ENCODE measurements at places on chromosomes 6 and 20. TPM values are rescaled to one million over a fixed set of nuclear protein-coding genes. Genes with fewer than 3 reads are reported as not detected.

- no peak for ATAC-seq
Measured at GRCh38 chr20:3223994-3224680, 14.8 kb downstream of the ITPA start.

The ARMC2 gene
- total RNA-seq: 5.7 TPM

DNA sequence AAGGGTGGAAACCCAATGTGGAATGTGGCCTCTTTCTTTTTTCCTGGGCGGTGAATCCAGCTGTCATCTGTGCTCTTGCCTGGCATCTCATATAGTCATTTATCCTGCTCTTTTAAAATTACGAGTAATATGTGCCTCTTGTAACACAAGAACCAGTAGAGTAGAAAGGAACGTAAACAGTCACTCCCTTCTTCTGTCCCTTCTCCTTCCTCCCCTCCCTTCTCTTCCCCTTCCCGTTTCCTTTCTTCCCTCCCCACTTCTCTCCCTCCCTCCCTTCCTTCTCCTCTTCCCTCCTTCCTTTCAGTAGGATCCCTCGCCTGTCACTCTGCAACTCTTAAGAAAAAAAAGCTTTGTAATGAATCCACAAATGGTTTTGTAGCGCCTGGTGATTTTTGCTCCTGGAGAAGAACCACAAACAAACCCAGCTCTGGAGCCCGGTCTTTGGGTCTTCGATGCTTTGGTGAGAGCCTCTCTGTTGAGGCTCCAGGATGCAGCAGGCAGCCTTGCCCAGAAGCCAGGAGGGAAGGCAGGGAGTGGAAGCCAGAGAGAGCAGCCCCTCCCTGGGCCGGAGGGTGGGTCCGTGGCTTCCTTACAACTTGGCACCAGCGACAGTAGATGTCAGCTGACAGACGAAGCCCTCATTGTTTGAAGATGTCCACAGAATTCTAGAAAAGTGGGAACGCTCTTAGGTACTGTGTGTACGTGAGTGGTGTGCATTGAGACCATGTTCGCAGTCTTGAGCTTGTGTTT, 15.0 kb downstream of the DUSP22 start:
- ATAC-seq: no peak

DNA sequence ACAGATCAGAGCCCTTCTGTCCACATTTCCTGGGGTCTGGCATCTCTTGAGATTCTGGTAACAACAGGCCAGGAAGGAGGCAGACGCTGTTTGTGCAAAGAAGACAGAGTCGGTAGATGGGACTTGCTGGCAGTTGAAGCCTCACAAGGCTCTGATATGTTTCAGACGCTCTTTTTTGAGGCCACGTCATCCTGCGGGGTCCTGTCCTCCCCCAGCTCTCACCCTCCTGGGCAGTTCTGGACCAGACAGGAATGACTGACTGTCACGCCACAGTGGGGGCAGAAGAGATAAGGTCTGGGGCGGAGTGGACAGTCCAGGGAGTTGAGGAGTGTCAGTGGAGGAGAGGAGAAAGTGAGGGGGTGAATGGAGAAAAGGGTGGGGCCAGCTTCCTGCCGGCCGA, 87.1 kb upstream of the SULF2 start:
- no peak for ATAC-seq

The VWA7 gene
- total RNA-seq: 2.9 TPM

DNA sequence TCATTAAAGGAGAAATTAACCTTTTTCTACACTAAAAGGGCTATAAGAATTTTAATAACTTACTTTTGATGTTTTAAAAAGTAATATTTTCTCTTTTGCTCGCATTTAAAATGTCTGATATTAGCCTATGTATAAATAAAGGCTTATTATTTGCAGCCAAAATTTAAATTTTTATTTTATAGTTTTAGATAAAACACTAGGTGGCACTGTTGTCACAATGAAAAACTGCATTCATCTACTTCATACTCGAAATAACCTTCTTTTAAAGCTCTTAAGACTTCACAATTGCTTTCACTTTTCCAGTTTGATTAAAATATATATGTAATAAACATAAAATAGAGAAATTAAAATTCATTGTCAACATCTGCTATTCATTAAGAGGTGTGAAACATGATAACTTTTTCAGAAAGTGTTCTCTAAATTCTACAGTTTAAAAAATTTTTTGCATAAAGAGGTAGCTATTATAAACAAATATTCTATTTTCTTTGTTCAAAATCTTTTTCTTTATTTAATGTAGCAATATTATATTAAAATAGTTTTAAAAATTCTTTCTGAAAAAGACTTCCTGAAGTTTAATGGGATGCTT, 78.8 kb upstream of the DEFB112 start:
- ATAC-seq: no peak

- ATAC-seq: peak; percentile 100
Measured at GRCh38 chr6:25660512-25660911, 8.5 kb downstream of the SCGN start.

DNA sequence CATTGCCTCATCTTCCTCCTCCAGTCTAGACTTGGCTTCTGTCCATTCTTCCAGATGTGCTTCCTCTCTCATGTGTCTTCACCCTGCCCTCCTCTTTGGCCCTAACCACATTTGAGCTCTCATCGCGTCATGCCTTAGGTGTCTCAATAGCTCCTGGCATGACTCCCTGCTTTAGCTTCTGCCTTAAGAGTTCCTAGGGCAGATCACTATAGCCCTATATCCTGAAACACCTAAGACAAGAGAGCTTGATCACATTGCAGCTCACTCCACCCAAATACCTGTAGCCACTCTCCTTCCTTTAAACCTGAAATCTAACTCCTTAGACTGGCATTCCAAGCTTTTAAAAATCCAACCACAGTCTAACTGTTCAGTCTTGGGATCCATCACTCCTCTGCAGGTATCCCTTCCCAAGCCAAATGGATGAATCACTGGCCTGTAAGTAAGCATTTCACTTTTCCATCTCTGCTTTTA, 69.0 kb upstream of the STXBP5 start:
- no peak for ATAC-seq

The MTHFD1L gene
- 58.0 TPM for total RNA-seq

The OPRM1 gene
- not detected for total RNA-seq

- ATAC-seq: no peak
Measured at GRCh38 chr20:62872184-62872847, 10.7 kb upstream of the TCFL5 start.

DNA sequence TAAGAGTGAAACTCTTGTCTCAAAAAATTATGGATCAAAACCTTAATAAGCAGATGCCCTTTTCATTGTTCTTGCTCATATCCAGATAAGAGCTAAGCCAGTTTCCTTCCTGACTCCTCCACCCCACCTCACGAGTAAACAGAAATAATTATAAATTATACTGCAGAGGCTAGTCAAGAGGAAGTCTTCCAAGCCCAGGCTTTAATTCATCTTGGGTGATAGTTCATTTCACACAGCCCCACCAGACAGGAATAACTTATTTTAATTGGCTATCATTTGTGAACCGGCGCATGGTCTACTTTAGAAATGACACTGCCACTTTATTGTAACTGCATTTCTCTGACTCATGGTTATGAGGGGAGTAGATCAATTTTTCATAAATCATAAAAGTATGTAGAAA, 102.0 kb downstream of the BTBD3 start:
- no peak for ATAC-seq

GRCh38 chr6:15793288-15793687, 130.5 kb upstream of the DTNBP1 start:
- no peak for ATAC-seq

GRCh38 chr6:81228912-81229555, 523.4 kb downstream of the TENT5A start:
- no peak for ATAC-seq

GRCh38 chr6:148128014-148128730, 214.5 kb upstream of the SASH1 start:
- no peak for ATAC-seq

The SEMG1 gene
- not detected for total RNA-seq

The BANF2 gene
- total RNA-seq: not detected

- ATAC-seq: no peak
Measured at GRCh38 chr6:165704045-165704748, 41.2 kb upstream of the PDE10A start.

DNA sequence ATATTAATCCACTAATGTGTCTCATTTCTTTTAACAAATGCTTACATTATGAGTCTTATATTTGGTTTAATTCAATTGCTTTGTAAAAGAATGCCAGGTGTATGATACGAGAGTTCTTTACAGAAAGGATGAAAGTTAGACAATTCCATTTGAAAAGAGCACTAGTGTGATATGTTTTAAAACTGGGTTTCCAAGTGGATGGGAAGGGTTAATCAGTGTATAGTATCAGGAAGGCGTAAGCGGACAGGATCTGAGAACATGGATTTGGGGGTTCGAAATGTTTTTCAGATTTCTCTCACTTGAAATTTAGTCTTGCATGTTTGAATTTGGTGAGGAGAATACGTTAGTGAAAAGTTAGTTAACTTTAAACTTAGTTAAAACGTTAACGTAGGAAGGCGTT, 2.6 kb downstream of the FOXO3 start:
- ATAC-seq: no peak

- ATAC-seq: no peak
Measured at GRCh38 chr6:111846066-111846465, 27.2 kb downstream of the FYN start.

DNA sequence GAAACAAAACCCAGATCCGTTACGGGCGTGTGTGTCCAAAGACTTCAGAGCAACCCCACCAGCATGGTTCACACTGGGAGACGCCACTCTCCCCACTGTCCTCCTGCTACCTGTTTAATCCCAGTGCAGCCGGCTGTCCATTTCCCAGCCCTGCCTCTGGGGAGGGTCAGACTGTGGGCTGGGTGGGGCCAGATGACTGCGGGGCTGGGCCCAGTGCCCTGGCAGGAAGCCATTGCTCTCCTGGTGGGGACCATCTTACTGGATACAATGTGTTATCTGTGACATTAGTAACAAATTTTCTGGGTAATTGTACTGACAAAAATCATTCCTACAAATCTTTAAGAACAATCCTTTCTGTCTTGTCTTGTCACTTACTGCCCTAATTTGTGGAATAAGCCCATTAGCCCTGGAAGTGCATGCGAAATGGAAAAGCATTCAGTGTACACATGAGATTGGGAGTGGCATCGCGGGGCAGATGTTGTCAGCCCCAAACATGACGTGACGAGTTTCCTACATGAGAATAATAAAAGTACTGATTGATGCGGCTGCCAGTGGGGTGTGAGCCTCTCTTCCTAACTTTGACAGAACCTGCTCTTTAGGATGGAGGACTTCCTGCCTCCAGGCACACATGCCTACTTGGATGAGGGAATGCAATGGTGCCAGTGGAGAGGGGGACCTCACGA, 37.9 kb upstream of the PCMTD2 start:
- ATAC-seq: no peak

DNA sequence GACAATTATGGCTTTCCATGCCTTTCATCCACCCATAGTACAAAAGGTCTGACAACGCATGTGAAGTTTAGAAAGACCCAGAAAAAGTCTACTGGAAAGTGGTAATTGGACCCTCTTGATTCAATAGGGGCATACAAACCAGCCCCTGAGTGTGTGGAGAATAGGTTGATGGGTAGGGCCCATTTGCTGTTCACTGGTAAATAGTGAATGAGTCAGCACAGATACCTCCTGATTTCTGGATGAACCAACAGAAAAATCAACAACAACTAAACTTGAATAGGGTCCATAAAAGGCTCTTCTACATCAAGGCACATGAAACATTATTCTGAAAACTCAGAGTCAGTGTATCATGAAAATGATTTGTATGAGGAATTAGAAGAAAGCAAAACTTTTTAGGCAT, 235.4 kb upstream of the SLC35B3 start:
- ATAC-seq: no peak

DNA sequence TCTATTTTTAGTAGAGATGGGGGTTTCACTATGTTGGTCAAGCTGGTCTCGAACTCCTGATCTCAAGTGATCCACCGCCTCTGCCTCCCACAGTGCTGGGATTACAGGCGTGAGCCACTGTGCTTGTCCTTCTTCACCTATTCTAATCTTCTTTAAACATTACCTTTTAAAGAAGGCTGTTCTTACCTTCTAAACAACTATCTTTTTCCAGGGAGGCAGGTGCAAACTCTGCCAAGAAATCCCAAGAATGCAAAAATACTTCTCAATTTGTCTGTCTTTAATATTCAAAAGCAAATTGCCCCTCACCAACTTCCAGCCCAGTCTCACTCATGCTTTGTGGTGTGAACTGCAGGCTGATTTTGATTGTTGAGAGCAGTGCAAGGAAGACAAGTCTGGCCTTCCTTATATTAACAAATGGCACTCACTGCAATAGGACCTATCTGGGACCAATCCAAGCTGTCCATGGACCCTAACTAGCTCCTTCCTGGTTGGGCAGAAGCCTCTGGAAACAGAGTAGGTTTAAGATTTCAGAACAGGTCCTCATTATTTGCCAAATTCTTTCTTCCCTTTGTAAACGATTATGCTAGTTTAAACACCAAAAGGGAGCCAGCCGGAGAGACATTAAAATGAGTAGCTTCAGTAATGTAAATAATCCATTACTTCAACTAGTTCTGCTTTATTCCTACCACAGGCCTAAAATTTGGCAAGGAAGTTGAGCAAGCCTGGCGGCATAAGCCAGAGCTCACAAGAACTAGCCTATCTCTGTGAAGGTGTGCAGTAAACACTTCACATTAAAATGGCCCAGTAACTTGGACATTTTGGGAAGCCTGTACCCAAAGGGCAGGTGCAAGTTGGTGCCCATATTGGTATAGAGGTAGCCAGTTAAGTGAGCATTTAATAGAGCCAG, 1.6 kb downstream of the SCAND1 start:
- no peak for ATAC-seq

The ULBP1 gene
- 0.35 TPM for total RNA-seq

- no peak for ATAC-seq
Measured at GRCh38 chr6:46790355-46790874, 2.8 kb upstream of the MEP1A start.

- ATAC-seq: no peak
Measured at GRCh38 chr6:21161707-21162106, 431.8 kb upstream of the SOX4 start.

The TGM2 gene
- total RNA-seq: 0.19 TPM

The IPCEF1 gene
- 20.2 TPM for total RNA-seq

The RNF39 gene
- total RNA-seq: not detected

GRCh38 chr6:157333956-157334355, 10.6 kb upstream of the TMEM242 start:
- ATAC-seq: no peak

The ACTL10 gene
- 1.5 TPM for total RNA-seq

The RNF182 gene
- total RNA-seq: not detected

GRCh38 chr6:10545482-10545881, 24.3 kb downstream of the GCNT2 start:
- ATAC-seq: no peak

DNA sequence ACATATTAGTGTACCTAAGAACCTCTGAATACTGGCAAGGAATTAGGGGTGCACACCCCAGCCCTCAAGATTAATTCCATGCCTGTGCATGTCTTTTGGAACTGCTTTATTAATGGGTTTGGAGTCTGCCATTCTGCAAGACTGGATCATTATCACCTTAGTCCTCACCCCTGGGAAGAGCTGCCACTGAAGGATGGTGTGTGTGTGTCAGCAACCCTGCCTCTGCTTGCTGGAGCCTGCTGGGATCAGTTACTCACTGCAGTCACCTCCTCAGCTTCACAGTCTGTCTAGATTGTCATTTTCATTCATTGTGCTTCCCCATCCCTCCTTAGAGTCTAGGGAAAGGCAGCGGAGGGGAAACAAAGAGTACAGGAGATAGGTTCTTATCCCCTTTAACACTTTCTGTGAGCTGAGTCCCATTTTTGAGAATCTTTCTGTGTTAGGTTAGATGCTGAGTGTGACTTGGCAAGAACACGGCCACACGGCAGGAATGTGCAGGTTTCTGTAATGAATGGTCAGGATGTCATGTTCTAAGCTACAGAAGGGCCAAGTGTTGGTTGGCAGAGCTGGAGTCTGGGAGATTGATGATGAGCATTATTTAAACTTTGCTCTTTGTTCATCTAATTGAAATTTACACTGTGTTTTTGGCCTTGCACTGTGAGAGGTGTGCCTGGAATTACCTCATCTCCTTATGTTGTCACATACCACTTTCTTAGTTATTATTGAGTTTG, 21.1 kb downstream of the GHRH start:
- ATAC-seq: no peak
